B cell (primary cell): ENCODE measurements at places on chromosomes 12 and 14. TPM values are rescaled to one million over a fixed set of nuclear protein-coding genes. Genes with fewer than 3 reads are reported as not detected.

GRCh38 chr12:65500091-65500900 lies 221.8 kb downstream of the MSRB3 start:
- no peaks in the 10 kb centered on the region for H3K4me1 ChIP-seq
- DNase-seq: no peak
- H3K27ac ChIP-seq: no peak overlapping the region
- no peak overlapping the region for H3K4me3 ChIP-seq
- H3K27me3 ChIP-seq: no peaks in the 10 kb centered on the region

DNA sequence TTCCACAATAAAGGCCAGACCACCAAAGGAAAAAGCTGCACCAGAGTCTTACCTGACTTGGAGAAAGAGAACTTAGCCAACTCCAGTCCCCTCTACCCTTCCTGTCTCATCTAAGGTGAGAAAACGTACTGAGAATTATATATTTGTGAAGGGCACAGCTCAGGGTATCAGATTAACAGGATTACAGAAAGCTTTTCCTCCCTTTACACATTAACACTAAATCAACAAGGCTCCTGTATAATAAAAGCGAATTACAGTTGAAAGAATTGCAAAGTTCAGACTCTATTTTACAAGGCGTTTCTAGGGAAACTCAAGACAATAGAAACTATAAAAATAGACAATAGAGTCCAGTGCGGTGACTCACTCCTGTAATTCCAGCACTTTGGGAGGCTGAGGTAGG lies 82.7 kb upstream of the RPL10L start:
- H3K27me3 ChIP-seq: no peaks in the 10 kb centered on the region
- no peak overlapping the region for H3K4me3 ChIP-seq
- no peak for DNase-seq

DNA sequence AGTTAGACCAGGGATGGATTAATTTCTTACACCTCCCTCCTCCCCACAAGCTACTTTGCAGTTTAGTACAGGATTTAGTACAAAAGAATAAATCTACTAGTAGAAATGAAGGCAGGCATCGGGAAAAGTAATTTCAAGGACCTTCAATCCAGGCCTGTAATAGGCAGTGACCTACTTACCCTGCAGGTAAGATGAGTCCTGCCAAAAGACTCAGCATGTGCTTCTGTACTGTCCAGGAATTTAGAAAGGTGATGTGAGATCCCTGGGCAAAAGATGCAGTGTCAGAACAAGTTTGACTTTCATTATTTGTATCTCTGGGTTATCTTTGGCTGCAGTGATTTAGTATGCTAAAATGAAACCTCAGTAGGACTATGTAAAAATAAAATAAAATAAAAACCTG lies 403.0 kb downstream of the NOVA1 start:
- H3K4me1 ChIP-seq: no peaks in the 10 kb centered on the region
- H3K36me3 ChIP-seq: no peaks in the 10 kb centered on the region
- no peak for DNase-seq
- H3K27me3 ChIP-seq: no peaks in the 10 kb centered on the region

DNA sequence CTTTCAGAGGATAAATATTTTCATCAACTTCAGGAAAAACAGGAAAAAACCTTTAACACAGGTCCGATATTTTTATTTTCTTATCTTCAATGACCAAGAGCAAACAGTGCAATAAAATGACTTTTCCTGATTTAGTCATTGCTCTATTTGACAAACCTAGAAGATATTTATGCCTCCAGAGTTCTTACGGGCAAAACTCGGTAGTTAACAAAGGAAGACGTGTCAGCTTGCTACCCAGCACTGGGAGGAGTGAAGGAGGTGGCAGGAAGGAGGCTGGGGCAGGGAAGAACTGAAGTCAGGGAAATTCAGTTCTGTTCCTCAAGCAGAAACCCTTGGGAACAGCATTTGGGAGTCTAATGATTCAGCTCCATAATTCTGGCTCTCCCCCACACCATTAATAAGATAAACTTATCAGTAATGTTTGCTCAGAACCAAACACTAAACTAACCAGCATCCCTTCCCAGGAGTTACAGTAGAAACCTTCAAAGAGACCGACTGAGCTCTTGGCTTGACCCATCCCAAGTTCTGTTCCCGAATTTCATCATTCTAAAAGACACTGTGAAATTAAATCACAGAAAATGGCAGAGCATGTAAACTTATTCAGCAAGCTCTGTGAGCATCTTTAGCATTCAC lies 163.3 kb downstream of the APAF1 start:
- no peak for DNase-seq
- no peak overlapping the region for H3K4me3 ChIP-seq
- no peaks in the 10 kb centered on the region for H3K36me3 ChIP-seq
- H3K27ac ChIP-seq: no peak overlapping the region

DNA sequence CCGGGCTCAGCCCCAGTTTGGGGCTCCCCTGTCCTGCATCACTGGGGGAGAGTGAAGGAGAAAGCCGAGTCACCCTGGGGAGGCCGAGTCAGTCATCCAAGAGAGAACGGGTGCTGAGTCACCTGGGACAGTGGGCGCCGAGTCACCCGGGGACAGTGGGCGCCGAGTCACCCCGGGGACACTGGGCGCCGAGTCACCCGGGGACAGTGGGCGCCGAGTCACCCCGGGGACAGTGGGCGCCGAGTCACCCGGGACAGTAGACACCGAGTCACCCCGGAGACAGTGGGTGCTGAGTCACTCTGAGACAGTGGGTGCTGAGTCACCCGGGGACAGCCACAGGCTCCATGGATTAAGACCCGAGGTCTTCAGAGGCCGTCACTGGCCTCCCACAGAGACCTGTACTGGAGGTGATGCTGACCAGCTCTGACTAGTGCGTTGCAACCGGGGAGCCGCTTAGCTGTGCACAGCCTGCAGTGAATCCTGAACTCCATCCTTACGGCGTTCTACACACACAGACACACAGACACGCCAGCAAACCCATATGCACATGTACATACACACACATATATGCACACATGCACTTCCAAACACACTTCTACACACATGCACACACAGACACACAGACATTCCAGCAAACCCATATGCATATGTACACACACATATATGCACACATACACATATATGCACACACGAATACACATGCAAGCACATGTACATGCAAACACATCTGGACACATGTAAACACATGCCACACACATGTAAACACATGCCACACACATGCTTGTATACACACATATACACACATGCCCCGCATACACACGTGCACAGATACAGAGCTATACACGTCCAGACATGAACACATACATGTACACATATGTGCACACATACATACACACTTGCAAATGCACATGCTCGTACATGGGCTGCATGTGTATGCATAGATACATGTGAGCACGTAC lies 64.9 kb upstream of the GALNT9 start:
- H3K4me3 ChIP-seq: no peak overlapping the region
- no peak overlapping the region for H3K27ac ChIP-seq
- H3K4me1 ChIP-seq: no peaks in the 10 kb centered on the region
- DNase-seq: no peak

GRCh38 chr12:38507839-38508238 lies 191.3 kb downstream of the ALG10B start:
- no peaks in the 10 kb centered on the region for H3K36me3 ChIP-seq
- H3K27me3 ChIP-seq: no peaks in the 10 kb centered on the region
- DNase-seq: no peak
- no peak overlapping the region for H3K4me3 ChIP-seq
- no peaks in the 10 kb centered on the region for H3K4me1 ChIP-seq

CLEC9A gene
- total RNA-seq: not detected in 2 replicates

CMA1 gene
- total RNA-seq: not detected in 2 replicates

IGF1 gene
- total RNA-seq: 0.05 TPM in 1 of 2 replicates, not detected in the other

TCL1B gene
- 5.5 and 5.7 TPM in 2 replicates for total RNA-seq
